Activated CD8-positive, alpha-beta T cell treated with anti-CD3 and anti-CD28 coated beads for 36 hours (primary cell): ENCODE measurements at places on chromosomes 4 and X. TPM values are rescaled to one million over a fixed set of nuclear protein-coding genes. Genes with fewer than 3 reads are reported as not detected.

DNA sequence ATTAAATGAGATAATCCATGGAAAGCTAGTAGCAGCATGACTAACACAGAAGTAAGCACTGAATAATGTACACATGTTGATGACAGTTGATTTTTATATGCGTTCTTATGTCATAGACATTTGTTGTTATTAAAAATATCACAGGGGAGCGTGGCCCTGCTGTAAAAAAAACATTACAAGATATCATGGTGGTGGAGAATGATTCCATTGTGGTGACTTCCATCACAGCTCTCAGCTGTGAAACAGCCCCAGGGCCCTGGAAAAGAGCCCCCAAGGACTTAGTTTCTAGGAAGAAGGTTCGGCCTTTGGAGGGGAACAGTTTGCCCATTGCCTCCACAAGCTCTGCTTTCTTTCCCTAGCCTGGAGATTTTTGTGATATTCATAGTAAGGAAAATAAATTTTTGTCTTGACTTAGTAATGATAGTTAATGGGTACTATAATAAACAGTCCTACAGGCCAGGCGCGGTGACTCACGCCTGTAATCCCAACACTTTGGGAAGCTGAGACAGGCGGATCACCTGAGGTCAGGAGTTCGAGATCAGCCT lies 49.9 kb downstream of the FAM114A1 start:
- DNase-seq, result no peak
- no peaks in the 10 kb centered on the region for H3K27me3 ChIP-seq
- H3K27ac ChIP-seq, result no peak overlapping the region

GRCh38 chr4:68141852-68142251 lies 12.2 kb upstream of the TMPRSS11F start:
- no peak for DNase-seq
- H3K27me3 ChIP-seq, result no peaks in the 10 kb centered on the region
- H3K36me3 ChIP-seq, result no peaks in the 10 kb centered on the region
- H3K4me1 ChIP-seq, result no peaks in the 10 kb centered on the region
- H3K27ac ChIP-seq, result no peak overlapping the region
- no peak overlapping the region for H3K4me3 ChIP-seq

DNA sequence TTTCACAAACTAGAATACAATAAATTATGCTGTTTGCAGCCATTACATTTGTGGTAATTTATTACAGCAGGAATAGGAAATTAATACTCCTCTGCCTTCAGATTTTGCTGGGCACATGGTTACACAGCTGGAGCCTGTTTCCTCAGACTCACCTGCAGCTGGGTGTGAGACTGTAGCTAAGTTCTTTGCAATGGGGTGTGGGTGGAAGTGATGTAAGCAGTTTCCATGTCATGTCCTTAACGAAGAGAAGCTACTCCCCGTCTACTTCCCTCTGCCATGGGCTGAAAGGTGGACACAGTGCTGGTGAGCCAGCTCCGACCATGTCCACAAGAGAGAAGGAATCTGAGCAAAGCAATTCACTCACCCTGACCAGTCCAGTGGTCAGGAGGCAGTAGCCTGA lies 18.2 kb downstream of the SH3KBP1 start:
- no peak overlapping the region for H3K4me3 ChIP-seq
- H3K27ac ChIP-seq, result no peak overlapping the region
- DNase-seq, result peak; percentile 39
- H3K36me3 ChIP-seq, result peaks cover 14% of the 10 kb centered on the region
- peaks cover 72% of the 10 kb centered on the region for H3K4me1 ChIP-seq

GRCh38 chr4:186131935-186132334 lies 27.4 kb downstream of the FAM149A start:
- H3K27me3 ChIP-seq, result peaks cover 5% of the 10 kb centered on the region
- no peak for DNase-seq
- no peak overlapping the region for H3K4me3 ChIP-seq
- peaks cover 3% of the 10 kb centered on the region for H3K4me1 ChIP-seq
- no peaks in the 10 kb centered on the region for H3K36me3 ChIP-seq
- no peak overlapping the region for H3K27ac ChIP-seq

DNA sequence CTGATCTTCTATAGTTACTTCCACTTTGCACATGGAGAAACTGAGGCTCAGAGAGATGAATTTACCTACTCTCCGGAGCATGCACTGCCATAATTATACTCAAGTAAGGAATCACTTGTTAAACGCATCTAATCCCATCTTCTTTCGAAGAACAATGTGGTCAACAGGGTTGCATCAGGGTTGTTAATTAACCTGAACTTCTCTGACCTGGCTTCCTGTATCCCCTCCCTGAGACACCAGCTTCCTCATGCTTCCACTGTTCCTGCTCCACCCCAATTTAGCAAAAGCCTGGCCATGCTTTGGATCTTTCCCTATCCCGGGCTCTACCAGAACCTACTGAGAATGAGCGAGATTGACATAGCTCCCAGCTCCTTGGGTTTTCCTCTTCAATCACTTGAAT lies 136.7 kb downstream of the SMIM20 start:
- H3K27ac ChIP-seq, result no peak overlapping the region
- H3K4me3 ChIP-seq, result no peak overlapping the region
- H3K36me3 ChIP-seq, result no peaks in the 10 kb centered on the region
- H3K4me1 ChIP-seq, result no peaks in the 10 kb centered on the region
- H3K27me3 ChIP-seq, result peaks cover 14% of the 10 kb centered on the region

DNA sequence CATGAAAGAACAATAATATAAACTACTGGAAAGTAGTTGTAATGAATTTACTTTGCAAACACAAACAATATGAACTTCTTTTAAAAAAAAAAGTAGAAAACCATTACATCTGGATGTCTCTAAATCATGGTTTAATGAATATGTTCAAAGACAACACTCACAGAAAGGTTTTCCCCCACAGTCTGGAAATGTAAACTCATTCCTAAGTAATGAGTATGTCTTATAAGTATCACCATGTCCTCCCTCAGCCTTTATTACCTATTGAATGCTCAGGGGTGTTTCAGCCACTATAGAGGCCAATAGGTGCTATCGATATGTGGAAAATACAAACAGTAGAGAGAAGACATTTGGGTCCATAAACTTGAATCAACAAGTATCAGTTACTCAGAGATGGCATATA lies 186.7 kb downstream of the PALLD start:
- no peak overlapping the region for H3K27ac ChIP-seq
- no peak for DNase-seq

GRCh38 chr4:153346031-153346430 lies 1.5 kb downstream of the MND1 start:
- H3K4me1 ChIP-seq, result peaks cover 25% of the 10 kb centered on the region
- peaks cover 11% of the 10 kb centered on the region for H3K36me3 ChIP-seq
- no peak overlapping the region for H3K27ac ChIP-seq
- H3K4me3 ChIP-seq, result peak overlapping the region; percentile 93

DNA sequence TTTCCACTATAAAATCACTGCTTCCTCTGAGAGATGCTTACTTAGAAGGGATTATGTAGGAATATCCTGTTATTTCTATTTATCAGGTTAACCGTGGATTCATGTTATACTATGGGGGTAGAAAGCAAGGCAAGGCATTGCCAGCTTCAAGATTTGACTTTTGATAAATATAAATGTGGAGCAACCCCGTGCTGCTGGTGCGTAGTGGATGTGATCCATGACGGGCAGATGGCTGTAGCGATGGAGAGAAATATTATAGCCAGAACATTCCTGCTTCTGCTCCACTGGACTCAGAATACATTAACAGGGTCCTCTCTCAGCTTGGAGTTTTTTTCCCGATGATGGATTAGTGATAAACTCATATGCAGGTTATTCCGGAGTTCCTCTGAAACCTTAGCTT lies 157.6 kb downstream of the TENM3 start:
- no peak overlapping the region for H3K4me3 ChIP-seq
- no peaks in the 10 kb centered on the region for H3K36me3 ChIP-seq

FAM9A gene
- not detected for total RNA-seq

GABRE gene
- not detected for total RNA-seq

S100P gene
- total RNA-seq, result 4.3 TPM
